Kidney capillary endothelial cell (primary cell): ENCODE measurements at places on chromosomes 5 and 9.

GRCh38 chr9:33524306-33524947 is 376 bp downstream of the ANKRD18B start:
- DNase-seq, result no peak

- no peak for DNase-seq
Measured at GRCh38 chr5:145246961-145247744, 588.0 kb downstream of the PRELID2 start.

DNA sequence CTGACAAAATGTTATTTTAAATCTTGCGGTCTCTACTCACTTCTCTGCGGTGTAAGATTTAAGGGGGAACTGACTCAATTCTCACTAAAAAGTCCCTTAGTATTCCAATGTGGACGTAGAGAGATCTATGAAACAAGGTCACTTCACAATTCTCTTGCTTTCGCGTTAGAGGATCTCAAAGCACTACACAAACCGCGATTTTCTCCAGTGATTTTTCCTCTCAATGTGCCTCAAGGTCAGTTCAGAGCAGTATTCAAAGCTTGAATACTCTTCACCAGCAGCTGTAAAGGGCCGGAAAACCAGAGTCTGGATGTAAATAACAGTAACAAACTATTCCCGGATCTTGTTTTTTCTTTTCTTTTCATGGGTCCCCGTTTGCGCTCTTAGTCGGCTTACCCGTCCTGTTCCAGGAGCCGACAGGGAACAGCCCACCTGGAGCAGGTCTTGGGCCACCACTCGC is 128.2 kb downstream of the TMEM161B start:
- no peak for DNase-seq

DNA sequence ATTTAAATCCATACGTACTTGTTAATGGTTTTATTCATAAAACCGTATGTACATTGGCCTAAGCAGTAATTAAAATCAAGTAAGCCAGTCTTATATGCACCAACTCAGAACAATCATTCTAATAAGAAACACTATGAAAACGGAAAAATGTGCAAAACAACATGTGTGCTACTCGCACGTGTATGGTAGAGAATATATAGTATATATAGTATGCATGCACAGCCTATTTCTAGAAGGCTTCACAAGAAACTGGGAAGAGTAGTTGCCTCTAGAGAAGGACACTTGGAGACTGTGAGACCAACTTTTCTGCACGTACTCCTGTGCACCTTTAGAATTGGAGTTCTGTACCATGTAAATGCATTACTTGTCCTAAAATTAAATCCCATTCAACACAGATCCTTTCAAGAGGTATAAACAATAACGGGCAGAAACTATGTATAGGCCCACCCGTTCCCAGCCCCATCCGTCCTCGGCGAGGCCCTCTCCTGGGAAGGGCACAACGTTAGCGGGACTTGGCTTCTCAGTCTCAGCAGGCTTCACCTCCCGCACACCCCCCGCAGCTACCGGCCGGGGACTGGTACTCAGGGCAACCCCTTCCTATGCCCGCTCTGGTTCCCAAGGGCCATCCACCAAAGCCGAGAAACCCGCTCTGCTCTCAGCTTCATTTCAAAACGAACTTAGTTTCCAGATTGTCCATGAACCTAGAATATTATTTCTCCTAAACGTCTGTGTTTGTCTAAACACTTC is 2.0 kb downstream of the CDC14B start:
- DNase-seq, result no peak

DNA sequence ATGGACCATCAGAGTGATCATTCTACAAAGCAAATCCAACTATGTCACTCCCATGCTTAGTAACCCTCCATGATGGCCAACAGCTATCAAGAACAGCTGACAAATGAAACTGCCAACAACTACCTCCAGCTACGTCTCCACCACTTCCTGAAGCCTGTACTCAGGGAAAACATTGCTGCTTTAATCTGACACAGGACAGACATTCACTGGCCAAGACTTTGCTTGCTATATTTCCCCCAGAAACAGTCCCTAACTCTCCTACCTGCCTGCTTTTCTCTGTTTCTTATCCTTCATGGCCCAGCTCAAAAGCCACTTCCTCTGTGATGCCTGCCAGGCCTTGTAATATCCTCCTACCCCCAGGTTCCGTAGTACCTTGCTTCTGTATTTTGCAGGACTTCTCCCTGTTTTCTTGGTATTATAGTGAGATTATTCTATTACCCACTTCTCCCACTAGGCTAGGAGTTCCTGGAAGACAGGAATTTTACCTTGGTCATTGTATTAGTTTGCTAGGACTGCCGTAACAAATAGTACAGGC is 14.7 kb upstream of the RAB14 start:
- no peak for DNase-seq

DNA sequence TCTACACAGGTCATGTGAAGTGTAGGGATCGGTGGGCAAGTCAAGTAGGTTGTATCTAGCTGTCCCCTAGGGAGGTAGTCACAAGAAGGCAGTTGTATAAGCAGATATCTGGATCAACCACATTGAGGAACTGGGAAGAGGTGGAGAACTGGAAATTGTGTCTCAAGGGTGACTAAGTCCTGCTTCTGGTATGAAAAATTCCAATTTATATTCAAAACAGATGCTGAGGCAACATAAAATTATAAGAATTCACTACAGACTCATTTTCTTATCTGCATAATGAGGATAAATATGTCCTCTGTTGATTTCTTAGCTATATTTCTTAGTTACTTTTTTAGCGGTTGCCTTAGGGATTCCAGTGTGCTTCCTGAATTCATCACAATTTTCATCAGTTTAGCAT is 46.8 kb downstream of the GALNT12 start:
- DNase-seq, result no peak

DNA sequence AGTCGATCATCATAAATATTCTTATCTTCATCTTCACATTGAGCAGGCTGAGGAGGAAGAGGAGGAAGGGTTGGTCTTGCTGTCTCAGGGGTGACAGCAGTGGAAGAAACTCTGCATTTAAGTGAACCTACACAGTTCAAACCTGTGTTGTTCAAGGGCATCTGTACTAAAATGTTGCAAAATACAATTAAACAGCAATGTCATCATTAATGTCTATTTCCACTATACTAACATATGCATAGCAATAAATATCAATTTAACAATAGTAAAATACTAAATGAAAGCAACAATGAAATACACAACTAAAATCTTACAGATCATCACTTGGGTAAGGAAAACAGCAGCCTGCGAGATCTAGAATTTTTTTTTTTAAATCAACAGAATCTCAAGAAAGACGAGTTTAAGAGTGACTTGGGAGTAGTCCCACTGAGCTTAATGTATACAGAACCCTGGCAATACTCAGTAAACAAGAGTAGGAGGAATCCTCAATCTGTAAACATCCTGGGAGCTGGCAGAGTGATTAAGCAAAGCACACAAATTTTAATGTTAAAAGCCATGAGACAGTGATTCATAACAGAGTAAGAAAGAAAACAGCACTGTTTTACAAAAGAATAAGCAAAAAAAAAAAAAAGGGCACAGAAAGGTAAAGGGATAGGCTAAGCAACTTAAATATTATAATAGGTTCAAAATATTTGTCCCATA is 10.0 kb downstream of the HOMER1 start:
- DNase-seq, result no peak

- no peak for DNase-seq
Measured at GRCh38 chr5:125870256-125870655, 553.0 kb upstream of the GRAMD2B start.

- DNase-seq, result peak; percentile 86
Measured at GRCh38 chr5:6732634-6733410, 19.6 kb downstream of the TENT4A start.

DNA sequence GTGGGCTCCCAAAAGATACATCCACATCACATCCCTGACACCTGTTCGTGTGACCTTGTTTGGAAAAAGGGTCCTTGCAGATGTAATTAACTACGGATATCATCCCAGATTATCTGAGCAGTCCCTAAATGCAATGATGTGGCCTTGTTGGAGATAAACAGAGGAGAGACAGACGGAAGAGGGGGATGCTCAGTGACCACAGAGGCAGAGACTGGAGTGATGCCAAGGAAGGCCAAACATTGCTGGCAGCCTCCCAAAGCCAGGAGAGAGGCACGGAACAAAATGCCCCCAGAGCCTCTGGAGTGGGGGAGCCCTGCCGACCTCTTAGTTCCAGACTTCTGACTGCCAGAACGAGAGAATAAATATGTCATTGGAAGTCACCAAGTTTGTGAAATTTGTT is 15.0 kb upstream of the VAV2 start:
- DNase-seq, result no peak

DNA sequence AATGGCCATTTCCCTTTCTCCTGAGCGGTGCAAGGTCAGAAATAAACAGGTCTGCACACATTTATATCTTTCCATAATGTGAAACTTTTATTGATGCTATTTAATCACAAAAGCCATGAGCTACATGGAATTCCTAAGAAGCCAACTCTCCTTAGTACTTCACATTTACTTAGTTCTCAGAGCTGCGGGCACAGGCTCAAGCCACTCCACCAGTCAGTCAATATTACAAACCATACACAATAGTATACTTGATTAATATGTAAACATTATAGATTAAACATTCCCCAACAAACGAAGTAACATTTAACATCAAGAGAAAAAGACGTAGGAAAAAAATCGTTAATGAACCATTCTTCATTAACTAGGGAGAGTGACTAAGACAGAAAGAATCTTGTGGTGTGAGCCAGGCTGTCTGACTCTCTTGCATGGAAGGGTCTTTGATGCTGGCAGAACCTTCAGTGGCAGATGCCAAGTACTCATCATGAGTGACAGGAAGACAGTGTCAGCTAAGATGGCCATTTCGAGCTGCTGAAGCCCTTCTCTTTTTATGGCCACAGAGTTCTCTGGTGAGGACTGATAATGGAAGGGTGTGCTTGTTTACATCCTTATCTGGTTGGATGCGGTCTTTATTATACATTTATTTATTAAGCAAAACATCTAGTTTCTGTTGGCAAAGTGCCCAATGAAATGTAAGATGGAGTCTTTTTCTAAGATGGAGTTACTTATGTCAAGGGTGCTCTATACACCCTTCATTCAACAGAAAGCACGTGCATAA is 115.5 kb upstream of the TUT7 start:
- no peak for DNase-seq

DNA sequence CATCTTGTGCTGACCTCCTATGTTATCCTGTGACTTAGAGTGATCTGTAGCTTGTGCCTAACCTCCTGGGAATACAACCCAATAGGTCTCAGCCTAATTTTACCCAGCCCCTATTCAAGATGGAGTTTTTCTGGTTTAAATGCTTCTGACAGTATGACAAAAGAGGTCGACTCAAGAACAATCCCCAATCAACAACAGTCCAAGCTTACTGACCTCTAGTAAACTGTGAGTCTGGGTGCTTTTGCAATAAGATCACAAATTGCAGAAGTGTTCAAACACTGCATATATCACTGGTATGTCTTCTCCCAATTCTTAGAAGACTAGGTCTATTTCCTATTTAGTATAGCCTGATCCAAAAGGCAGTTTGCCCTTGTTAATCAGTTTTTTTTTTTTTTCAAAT is 323.5 kb upstream of the PTGER4 start:
- no peak for DNase-seq

DNA sequence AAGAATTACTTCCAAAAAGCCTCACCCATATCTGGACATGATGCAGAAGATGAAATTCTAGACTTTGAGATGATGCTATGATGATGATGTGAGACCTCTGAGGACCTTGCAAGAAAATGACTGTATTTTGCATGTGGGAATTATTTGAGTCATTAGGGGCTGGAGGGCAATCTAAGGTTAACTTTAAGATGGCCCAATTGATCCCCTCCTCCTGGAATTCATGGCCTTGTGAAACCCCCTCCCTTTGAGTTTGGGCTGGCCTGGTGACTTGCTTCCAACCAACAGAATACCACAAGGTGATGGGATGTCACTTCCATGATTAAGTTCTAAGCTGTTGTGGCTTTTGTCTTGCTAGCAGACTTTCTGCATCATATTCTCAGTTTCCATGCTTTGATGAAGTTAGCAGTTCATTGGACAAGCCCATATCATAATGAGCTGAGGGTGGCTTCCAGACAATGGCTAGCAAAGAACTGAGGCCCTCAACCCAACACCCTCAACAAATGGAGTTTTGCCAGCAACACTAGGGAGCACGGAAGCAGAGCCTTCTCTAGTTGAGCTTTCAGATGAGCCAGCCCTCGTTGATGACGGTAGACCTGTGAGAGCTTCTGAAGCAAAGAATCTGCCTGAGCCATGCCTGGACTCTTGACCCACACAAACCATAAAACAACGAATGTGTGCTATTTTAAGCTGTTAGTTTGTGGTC is 7.4 kb upstream of the AMACR start:
- DNase-seq, result no peak

GRCh38 chr5:14257995-14258403 is 114.9 kb downstream of the TRIO start:
- DNase-seq, result no peak

DNA sequence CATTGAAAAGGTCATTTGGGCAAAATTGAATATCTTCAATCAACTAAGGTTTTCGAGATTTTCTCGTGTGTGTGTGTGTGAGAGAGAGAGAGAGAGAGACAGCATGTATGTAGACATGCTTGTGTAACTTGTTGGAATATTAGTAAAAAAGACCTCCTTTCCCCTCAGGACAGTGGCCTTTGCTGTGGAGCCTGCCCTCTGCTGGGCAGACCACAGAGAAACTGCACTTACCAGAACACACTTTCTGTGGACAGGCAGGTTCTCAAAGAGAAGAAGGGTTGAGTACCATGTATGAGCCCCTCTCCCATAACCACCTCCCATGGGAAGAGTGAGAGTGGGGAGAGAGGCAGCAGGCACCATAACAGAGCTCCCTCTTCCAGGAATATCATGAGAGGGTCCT is 45.6 kb downstream of the CFAP90 start:
- no peak for DNase-seq

DNA sequence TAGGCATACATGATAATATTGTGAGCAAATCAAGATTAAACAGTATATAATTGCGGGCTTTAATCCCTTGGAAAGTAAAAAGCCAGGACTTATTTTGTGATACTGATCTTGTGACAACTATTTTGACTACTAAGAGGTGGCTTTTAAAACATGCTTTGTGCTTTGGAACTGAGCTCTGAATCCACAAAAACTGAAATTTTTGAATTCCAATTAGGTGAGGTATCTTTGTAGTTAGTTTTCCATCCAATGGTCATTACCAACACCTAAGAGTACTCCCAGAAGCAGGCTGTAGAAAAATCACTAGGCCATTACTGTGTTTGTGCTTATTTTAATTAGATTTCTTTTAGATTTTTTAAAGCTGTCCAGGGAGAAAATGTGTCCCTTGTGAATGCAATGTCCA is 559.5 kb upstream of the WWC1 start:
- no peak for DNase-seq

DNA sequence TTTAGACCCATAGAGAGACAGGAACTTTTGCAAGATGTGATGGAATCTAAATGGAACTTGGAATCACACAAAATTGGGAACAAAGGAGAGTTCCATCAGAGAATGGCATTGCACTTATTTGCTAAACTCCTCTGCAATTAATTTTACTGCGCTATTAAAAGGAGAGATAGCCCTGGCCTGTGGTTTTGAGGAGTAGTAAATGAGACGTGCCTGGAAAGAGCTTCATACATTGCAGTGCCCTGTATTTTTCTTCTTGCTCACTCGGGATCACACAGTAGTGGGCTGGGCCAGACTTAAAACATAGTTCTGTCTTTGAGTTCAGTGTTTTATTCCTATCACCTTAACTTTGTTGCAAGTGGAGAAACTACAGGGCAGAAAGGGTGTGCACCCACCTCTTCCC is 94.4 kb upstream of the SLC27A6 start:
- no peak for DNase-seq

- DNase-seq, result no peak
Measured at GRCh38 chr9:94922691-94923107, 196.2 kb downstream of the AOPEP start.
